Sigmoid colon (tissue), 7 donors: ENCODE measurements at places on chromosomes 2 and 18.
A peak's percentile ranks its signal among the peaks of the same experiment; 100 is the strongest.

- H3K27me3 ChIP-seq: no peaks in the 10 kb centered on the region
- H3K27ac ChIP-seq: no peak overlapping the region
- no peaks in the 10 kb centered on the region for H3K4me1 ChIP-seq
- no peak for DNase-seq
- H3K36me3 ChIP-seq: peaks cover 3% of the 10 kb centered on the region
Measured at GRCh38 chr2:171547256-171547655, 25.0 kb downstream of the CYBRD1 start.

- no peaks in the 10 kb centered on the region for H3K4me1 ChIP-seq
- no peaks in the 10 kb centered on the region for H3K36me3 ChIP-seq
- H3K4me3 ChIP-seq: no peak overlapping the region
- no peak for DNase-seq
Measured at GRCh38 chr2:99865818-99866676, 276.3 kb downstream of the AFF3 start.

GRCh38 chr2:48709096-48710034, 46.2 kb downstream of the LHCGR start:
- H3K4me3 ChIP-seq: no peak overlapping the region
- H3K27me3 ChIP-seq: no peaks in the 10 kb centered on the region
- DNase-seq: no peak
- H3K36me3 ChIP-seq: no peaks in the 10 kb centered on the region

- H3K27me3 ChIP-seq: no peaks in the 10 kb centered on the region
- H3K4me3 ChIP-seq: no peak overlapping the region
- no peaks in the 10 kb centered on the region for H3K36me3 ChIP-seq
- no peak overlapping the region for H3K27ac ChIP-seq
- H3K4me1 ChIP-seq: no peaks in the 10 kb centered on the region
Measured at GRCh38 chr2:23449413-23449812, 64.4 kb downstream of the KLHL29 start.

- H3K27ac ChIP-seq: no peak overlapping the region
- no peak for DNase-seq
- H3K4me1 ChIP-seq: no peaks in the 10 kb centered on the region
- H3K4me3 ChIP-seq: no peak overlapping the region
Measured at GRCh38 chr2:150517951-150518680, 30.6 kb upstream of the RND3 start.

- H3K4me3 ChIP-seq: no peak overlapping the region
- DNase-seq: no peak
- H3K36me3 ChIP-seq: no peaks in the 10 kb centered on the region
- no peaks in the 10 kb centered on the region for H3K4me1 ChIP-seq
- H3K27me3 ChIP-seq: peaks cover 43% of the 10 kb centered on the region
Measured at GRCh38 chr18:10401521-10401920, 52.9 kb upstream of the APCDD1 start.

DNA sequence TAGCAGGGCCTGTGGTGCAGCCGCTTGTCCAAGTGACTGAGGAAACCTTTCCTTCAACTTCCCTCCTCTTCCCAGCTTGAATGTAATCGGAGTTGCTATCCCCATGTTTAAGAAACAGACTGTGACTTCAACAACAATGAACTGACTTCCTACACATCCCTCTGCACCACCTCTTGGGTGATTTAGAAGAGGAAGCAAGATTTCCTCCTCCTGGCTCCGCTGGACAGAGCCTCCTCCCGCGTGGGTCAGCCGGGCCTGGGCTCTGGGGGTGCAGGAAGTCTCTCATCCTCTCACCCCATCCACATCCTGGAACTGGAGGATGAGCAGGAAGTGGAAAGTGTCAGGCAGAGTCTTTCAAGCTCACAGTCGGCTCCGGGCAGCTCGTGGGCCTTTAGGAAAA, 84.3 kb downstream of the GATA6 start:
- no peaks in the 10 kb centered on the region for H3K4me1 ChIP-seq
- H3K27me3 ChIP-seq: no peaks in the 10 kb centered on the region
- no peaks in the 10 kb centered on the region for H3K36me3 ChIP-seq

DNA sequence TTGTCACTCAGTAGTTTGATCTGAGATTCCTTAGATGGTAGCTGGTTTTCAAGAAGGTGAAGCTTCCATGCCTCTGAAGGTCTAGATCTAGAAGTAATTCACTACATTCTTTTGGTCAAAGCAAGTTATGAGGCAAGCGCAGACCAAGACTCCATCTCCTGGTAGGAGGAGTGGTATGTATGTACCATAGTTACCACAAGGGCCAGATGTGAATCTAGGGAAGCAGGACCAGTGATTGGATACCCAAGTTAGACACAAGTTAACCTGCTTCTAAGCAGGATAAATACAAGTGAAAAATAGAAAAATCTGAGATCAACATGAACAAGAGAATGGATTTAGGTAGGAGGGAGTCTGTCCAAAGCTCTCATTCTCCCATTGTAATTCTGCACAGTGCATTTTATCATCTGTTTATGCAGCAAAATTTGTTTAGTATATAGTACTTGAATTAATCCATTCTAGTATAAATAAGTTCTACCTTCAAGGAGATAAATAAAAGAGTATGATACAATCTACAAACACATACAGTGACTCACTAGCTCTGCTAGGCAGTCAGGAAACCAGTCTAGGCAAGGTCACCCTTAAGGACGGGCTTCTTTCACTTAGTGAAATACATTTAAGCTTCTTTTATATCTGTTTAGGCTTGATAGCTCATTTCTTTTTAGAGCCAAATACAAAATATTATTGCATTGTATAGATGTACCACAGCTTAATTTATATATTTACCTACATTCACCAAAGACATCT, 14.2 kb upstream of the DOCK10 start:
- no peaks in the 10 kb centered on the region for H3K4me1 ChIP-seq
- H3K36me3 ChIP-seq: no peaks in the 10 kb centered on the region
- no peak for DNase-seq
- no peak overlapping the region for H3K27ac ChIP-seq
- H3K27me3 ChIP-seq: no peaks in the 10 kb centered on the region

GRCh38 chr2:102190430-102191107, 3.7 kb downstream of the IL1RL2 start:
- H3K4me3 ChIP-seq: no peak overlapping the region
- H3K27ac ChIP-seq: no peak overlapping the region
- peaks cover 12% of the 10 kb centered on the region for H3K4me1 ChIP-seq
- H3K27me3 ChIP-seq: peaks cover 5% of the 10 kb centered on the region
- H3K36me3 ChIP-seq: no peaks in the 10 kb centered on the region
- no peak for DNase-seq

DNA sequence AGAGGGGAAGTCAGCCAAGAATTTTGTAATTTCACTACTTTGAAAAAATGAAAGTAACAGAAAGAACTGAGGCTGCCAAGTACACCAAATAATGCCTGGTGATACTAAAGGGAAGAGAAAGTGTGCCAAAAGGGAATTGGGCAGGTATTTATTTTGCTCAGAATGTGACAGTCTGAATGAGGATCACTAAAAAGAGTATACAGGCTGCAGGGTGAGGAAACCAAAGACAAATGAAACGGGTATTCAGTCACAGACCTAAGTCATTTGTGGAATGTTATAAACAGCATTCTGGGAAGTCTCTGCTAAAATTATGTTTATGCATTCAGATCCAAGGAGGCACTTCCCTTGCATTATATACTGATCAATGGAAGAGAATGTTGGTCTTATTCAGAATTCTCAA, 418.6 kb upstream of the SLC39A10 start:
- H3K27ac ChIP-seq: no peak overlapping the region
- no peak for DNase-seq
- no peak overlapping the region for H3K4me3 ChIP-seq
- no peaks in the 10 kb centered on the region for H3K36me3 ChIP-seq

- no peak for DNase-seq
- H3K4me3 ChIP-seq: no peak overlapping the region
- H3K4me1 ChIP-seq: no peaks in the 10 kb centered on the region
- H3K36me3 ChIP-seq: no peaks in the 10 kb centered on the region
Measured at GRCh38 chr2:163719331-163719730, 16.5 kb downstream of the FIGN start.

DNA sequence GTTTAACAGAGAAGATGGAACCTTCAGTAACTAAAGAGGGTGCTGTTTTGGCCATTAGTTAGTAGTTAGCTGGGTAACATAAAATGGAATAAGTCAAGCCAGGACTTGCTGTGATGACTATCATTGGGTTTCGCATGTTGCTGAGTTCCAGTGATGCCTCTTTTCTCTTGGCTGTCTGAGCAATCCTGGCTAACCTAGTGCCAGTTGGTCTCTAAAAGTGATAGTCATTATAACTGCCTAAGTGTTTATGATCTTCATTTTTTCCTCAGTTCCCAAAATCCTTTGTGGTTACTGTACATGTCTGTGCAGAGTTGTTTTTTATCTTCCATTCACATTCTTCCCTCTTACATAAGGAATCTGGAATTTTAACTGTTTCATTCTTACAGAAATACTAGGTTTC, 33.4 kb downstream of the WDR43 start:
- H3K4me1 ChIP-seq: no peaks in the 10 kb centered on the region
- H3K27ac ChIP-seq: no peak overlapping the region
- DNase-seq: no peak
- H3K27me3 ChIP-seq: no peaks in the 10 kb centered on the region
- no peaks in the 10 kb centered on the region for H3K36me3 ChIP-seq
- H3K4me3 ChIP-seq: no peak overlapping the region

- H3K27ac ChIP-seq: no peak overlapping the region
- DNase-seq: no peak
- peaks cover 18% of the 10 kb centered on the region for H3K36me3 ChIP-seq
- H3K4me1 ChIP-seq: no peaks in the 10 kb centered on the region
Measured at GRCh38 chr2:186497928-186498327, 11.9 kb downstream of the ZC3H15 start.

- H3K4me1 ChIP-seq: no peaks in the 10 kb centered on the region
- H3K36me3 ChIP-seq: no peaks in the 10 kb centered on the region
- H3K4me3 ChIP-seq: no peak overlapping the region
- no peak for DNase-seq
Measured at GRCh38 chr18:47280121-47280520, 28.7 kb upstream of the SKOR2 start.

GRCh38 chr2:172819943-172820342, 84.3 kb downstream of the RAPGEF4 start:
- H3K27ac ChIP-seq: no peak overlapping the region
- H3K4me3 ChIP-seq: no peak overlapping the region
- no peaks in the 10 kb centered on the region for H3K36me3 ChIP-seq
- DNase-seq: no peak

GRCh38 chr18:41617647-41618046, 337.4 kb upstream of the PIK3C3 start:
- H3K4me1 ChIP-seq: no peaks in the 10 kb centered on the region
- H3K36me3 ChIP-seq: no peaks in the 10 kb centered on the region
- H3K27me3 ChIP-seq: no peaks in the 10 kb centered on the region

DNA sequence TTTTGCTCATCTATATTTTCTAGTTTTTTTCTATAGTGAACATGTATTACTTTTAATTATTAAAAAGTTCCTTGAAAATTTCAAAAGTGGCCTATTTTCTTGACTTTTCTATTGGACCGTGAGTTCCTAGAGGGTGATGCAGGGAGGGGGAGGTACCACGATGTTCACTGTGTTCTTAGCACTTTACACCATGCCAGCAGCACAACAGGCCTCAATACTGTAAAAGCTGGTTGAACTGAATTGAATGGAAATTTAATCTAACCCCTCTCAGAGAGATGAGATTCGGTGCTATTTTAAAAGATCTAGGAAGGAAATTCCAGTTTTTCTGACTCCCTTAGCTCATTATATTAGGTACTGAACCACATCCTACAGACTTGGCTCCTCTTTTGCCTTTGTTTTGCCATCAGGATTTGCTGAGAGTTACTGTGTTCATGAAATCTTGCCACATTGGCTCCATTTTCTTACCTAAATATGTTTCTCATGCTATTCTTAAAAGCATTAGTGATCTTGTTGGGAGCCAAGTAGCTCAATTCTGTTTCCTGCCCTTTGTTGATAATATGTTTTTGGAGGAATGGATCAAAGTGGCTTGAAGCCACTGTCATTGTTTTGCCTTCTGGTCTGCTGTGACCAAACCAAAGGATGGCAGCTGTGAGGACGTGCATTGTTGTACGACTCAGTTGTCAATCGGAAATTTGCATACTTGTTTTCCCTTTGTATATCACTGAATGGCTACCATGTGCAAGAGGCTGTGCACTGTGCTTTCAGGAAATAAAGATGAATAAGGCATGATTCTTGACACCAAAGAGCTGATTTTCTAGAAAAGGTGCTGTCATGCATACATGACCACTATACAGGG, 25.3 kb downstream of the MYO1B start:
- no peaks in the 10 kb centered on the region for H3K36me3 ChIP-seq
- no peak overlapping the region for H3K4me3 ChIP-seq
- no peaks in the 10 kb centered on the region for H3K27me3 ChIP-seq
- DNase-seq: no peak
- no peaks in the 10 kb centered on the region for H3K4me1 ChIP-seq

- no peak overlapping the region for H3K27ac ChIP-seq
- no peak for DNase-seq
- no peaks in the 10 kb centered on the region for H3K27me3 ChIP-seq
- no peaks in the 10 kb centered on the region for H3K4me1 ChIP-seq
Measured at GRCh38 chr2:68721482-68722101, 13.0 kb upstream of the ARHGAP25 start.

GRCh38 chr2:149885946-149886345, 298.4 kb upstream of the MMADHC start:
- no peaks in the 10 kb centered on the region for H3K27me3 ChIP-seq
- H3K4me1 ChIP-seq: no peaks in the 10 kb centered on the region
- no peaks in the 10 kb centered on the region for H3K36me3 ChIP-seq
- no peak overlapping the region for H3K27ac ChIP-seq
- DNase-seq: no peak

DNA sequence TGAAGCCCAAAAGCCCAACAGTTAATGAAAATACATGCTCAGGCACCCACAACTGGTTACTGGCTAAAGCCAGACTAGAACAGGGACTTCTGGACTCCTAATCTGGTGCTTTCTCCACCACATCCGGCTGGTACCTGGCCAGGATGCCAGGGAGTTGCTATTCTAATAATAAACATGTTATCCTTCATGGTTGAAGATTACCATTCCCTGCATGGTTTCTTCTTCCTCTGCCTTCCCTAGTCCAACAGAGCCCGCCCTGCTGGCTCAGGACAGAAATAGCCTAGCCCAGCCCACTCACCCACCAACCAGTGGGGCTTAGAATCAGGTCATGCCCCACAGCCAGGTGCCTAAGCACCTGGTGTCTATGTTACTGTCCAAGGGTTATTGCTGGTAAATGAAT, 184.2 kb downstream of the TMEM247 start:
- no peak overlapping the region for H3K4me3 ChIP-seq
- H3K27me3 ChIP-seq: no peaks in the 10 kb centered on the region
- DNase-seq: peak; percentile 71
- no peaks in the 10 kb centered on the region for H3K36me3 ChIP-seq
